AG20443 (cell line): ENCODE measurements at places on chromosomes 3 and 15.

- no peak for DNase-seq
These were observed 45.6 kb downstream of the TLNRD1 start for GRCh38 chr15:81046290-81046689.

DNA sequence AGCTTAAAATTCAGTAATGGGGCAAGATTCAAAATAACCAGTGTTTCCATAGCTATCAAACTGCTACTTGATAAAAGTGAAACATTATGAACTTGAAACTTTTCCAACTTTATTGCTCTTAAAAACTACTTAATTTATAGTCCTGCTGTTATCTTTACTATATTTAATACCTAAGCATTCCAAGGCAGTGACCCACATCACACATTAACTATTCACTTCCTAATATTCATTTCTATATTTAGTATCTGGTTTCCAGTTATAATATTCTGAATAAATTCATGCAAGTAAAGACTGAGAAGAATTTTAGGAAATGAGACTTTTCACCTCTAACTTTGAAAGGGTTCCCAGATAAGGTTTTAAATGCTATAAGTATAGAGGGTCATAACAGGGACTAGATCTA lies 64.9 kb downstream of the UACA start:
- no peak for DNase-seq

DNA sequence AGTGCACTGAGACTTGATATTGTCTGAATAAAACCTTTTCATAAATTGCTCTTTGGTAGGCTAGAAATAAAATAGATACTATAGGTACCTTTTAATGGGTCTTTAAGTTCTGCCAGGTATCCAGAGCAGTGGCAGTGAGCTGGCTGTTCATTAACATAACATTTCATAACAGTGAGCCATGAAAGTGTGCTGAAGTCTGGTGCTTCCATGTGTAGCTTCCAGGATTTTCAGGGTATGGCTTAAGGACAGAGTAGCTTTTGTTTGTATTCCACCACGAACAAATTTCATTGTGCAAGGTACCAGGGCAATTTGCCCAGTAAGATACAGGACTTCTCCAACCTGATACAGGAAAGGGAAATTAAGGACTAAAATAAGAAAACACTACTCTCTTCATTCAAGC lies 124.7 kb upstream of the NANOGP8 start:
- DNase-seq, result no peak

DNA sequence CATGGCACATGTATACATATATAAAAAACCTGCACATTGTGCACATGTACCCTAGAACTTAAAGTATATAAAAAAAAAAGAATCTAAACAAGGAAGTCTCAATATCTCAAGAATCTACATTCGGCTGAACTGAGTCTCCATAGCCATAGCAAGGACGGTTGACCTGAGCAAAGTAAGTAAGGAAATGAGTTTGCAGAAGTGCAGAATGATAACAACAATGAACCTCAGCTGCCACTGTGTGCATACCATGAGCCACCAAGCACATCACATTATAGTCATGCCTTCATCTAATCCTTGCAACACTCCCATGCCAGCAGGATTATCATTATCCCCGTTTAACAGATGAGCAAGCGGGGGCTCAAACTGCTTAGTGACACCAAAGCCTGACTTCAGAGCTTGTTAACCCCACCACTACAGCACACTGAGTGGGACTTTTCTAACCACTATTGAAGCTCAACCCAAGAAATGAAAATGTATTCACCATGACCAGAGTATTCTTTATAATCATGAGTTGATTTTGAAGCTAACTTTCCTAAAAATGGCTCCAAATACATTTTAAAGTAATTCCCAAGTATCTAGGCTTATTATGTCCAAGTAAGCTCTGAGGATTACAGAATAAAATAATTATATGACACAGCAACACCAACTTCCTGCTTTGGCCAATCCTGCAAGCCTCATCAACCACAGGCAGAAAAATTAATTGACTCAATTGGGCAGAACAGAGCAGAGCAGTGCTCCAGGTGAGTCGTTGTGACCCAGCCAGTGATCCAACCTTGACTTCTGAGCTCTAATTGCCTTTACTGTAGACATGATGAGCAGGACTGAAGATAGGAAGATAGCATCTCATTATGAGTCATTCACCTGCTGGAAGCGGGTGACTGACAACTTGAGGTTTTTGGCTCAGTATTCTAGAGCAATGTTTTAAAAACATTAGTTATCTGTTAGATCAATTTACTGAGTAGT lies 47.3 kb upstream of the IL12A start:
- DNase-seq, result no peak

DNA sequence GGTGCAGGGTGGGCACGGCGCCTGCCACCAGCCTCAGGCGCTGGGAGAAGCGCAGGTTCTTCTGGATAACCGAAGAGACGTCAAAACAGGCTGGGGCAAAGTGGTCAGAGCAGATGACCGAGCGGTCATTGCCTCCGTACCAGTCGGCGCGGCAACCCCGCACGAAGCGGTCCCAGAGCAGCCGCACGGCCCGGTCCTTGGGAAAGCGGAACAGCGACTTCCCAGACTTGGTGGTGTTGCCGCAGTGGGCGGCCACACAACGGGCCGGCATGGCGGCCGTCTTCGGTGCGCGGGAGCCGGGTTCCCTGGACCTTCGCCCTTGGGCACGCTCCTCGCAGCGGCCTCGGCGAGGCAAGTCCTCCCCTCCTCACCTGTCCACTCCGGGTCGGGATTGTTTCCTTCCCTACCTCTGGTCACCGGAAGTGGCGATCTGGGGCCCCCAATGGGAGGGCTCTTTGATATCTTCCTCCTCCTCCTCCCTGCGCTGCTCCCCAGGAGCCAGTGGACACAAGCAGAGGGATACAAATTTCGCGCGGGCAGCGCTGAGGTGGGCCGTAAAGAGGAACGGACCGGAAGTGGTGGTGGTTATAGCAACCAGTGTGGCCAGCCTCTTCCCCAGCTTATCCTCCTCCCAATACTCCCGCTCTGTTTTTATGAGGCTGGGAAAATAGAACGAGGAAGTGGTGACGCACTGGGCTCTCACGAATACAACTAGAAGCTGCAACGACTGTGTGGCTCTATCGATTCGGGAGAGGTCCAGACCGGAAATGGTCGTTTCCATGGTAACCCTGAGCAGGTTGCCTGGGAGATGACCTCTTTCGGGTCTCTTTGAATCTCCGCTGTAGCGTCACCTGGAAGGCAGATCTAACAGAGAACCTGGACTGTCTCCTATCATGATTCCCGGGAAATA lies at the start of the genes LRRC49 and THAP10:
Gene LRRC49, plus strand, starts transcription at position 825 of the 910 bp plus-strand sequence. Its CDS starts 69 bp downstream, at position 894.
Gene THAP10, minus strand, starts transcription at position 432 of the 910 bp plus-strand sequence. Its CDS starts 161 bp downstream, at position 271.
- peak; percentile 92 for DNase-seq

- no peak for DNase-seq
These were observed 75.8 kb upstream of the ABI3BP start for GRCh38 chr3:101068876-101069606.

DNA sequence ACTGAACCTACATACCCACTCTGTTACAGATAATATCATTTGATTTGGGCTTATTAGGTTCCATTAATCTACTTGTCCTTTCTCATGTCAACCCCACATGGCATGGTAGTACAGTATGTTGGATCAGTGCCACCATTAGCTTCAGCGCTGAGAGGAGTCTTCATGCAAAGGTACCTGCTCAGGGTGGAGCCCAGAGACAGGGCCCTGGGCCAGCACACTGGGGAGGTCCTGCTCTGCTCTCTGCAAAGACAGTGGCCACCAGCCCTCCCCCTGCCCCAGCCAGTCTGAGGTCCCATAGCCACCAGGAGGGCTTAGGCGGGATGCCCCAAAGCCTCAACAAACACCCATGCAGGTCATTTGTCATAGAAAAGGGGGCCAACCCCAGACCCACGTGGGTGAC lies 71.0 kb downstream of the ATP10A start:
- no peak for DNase-seq

DNA sequence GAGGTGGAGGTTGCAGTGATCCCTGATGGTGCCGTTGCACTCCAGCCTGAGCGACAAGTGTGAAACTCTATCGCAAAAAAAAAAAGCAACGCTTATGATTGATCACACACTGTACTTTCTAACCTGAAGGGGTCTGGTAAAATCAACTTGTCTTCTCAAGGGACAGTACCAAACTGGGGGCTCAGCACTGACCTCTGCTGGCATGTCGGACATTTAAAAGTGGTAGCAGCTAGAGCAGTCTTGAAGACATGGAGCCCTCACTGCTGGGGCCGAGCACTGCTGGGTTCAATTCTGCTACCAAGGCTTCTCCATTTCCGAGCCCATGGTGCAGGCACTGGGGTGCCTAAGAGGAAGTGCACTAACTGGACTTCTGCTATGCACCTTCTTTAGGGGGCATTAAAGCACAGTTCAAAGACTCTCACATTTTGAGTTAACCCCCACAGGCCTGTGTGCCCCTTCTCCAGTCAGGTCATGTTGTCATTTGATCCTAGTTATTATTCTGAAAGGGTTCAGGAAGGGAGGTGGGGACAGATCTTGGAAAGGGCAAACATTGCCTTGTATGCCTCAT lies 26.4 kb upstream of the LAMP3 start:
- DNase-seq, result no peak

- no peak for DNase-seq
These were observed 335.2 kb downstream of the GAP43 start for GRCh38 chr3:115958526-115958925.

DNA sequence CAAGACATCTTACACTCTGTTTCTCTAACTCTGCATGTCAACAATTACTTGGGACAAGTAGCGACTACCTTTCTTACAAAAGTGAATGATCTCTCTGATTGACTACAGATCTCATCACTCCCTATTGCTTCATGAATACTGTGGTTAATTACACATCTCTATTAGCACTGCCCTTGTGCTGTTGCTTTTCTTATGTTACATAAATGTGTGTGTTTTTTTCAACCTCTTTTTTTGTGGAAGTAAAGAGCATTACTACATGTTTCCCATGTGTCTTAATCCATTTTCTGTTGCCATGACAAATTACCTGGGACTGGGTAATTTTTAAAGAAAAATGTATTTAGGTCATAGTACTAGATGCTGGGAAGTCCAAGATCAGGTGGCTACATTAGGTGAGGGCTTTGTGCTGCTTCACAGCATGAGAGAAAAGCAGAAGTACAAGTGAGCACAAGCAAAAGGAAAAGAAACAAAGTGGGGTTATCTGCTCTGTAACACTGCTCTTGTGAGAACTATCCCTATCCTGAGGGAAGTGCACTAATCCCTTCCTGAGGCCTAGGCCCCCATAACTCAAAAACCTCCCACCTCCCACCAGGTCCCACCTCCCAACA lies 298.2 kb upstream of the SATB1 start:
- no peak for DNase-seq

- no peak for DNase-seq
These were observed 32.3 kb upstream of the THBS1 start for GRCh38 chr15:39548561-39548960.

DNA sequence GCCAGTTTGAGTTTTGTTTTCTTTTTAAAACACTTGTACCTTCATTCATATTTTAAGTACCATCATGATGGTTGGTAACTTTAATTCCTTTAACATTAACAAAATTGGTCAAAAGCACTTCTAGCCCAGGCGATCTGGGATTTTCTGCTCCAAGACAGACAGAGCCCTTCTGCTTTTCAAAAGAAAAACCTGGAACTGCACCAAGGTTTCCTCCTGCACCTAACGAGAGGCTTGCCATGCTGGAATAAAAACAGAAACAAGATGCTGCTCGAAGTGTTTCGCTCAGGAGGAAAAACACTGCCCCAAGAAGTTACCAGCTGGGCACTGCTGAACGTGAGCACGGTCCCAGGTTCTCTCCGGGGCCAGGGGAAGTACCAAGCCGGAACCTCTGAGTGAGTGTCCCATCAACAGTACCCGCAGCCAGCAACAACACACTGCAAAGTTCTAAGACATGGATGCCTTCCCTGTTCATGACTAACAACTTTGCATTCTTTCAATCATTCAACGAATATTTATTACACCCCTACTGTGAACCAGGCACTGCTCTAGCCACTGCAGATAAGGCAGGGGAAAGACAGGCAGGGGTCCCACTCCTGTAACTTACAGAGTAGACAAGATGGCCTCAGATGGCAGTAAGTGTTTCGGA lies 98.8 kb downstream of the XXYLT1 start:
- DNase-seq, result no peak

DNA sequence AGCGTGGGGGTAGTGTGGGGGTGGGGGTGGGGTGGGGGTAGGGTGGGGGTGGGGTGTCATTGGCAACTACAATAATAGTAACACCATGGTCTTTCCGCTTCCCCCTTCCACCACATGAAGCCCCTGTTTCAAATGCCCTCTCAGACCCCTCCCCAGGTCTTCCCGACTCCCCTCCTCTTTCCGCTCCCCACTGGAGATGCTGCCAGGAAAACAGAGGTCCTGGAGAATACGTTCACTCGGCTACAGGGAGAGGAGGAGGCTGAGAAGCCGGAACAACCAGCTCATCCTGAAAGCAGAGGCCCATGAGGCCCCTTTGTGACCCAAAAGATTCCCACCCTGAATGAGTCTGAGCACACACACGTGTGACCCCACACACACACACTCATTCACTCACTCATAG lies 75.4 kb downstream of the CPN2 start:
- no peak for DNase-seq

DNA sequence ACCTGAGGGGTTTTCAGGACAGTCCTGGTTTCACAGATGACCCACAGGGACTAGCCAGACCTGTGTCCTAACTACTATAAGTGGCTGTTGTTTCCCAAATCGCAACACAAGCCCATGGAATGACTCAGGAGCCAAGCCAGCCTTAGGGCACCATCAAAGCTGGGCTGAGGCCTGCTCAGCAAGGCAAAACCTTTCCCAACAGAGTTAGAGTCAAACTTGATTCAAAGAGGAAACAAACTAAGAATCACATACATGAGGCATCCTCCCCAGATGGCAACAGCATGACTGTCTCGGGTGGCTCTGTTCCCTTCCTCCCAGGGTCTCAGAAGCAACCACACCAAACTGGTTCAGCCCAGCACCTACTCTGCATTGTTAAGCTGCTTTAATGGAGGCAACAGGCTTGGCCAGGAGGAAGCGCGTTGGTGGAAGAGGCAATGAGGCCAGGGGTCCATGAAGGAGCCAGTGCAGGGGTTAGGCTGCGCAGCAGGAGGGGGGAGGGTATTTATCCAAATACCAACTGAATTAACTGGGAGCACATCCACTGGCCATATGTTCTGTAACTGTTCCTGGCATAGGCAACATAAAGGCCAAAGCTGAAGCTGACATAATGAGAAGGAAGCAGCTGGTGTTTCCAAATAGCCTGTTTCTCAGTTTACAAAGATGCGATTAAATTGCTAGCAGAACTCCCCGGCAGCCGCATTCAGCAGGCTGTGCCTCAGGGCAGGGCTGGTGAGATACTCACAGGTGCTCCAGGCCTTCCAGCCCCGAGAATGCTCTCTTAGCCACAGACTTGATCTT lies 102.4 kb downstream of the LRIG1 start:
- no peak for DNase-seq

- peak; percentile 20 for DNase-seq
These were observed 32.2 kb downstream of the MCTP2 start for GRCh38 chr15:94263341-94264273.

GRCh38 chr3:132912416-132912753 lies 125.8 kb upstream of the TMEM108 start:
- no peak for DNase-seq

- DNase-seq, result no peak
These were observed 48.4 kb upstream of the KY start for GRCh38 chr3:134699141-134699711.

DNA sequence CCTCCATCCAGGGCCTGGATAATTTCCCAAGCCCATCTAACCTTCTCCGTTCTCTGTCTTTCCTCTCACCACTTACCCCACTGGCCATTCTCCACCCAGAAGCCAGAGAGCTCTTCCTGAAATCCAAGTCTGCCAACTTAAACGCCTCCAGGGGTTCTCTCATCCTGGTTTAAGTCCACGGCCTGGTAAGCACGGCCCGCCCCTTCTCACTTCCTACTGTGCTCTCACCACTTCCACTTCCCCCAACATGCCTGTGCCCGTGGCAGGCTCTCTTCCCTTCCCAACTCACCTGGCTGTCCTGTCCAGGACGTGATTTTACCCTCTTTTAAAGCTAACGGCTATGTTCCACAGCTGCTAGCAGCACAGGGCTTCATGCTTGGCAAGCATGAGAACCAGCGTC lies 1.7 kb upstream of the CX3CR1 start:
- no peak for DNase-seq
